Mammary epithelial cell (primary cell): ENCODE measurements at places on chromosomes 2 and 18. TPM values are rescaled to one million over a fixed set of nuclear protein-coding genes. Genes with fewer than 3 reads are reported as not detected.

HOXD13 gene
- total RNA-seq: not detected

IAH1 gene
- 26.3 TPM for total RNA-seq

GRCh38 chr2:63594660-63595059, 5.9 kb downstream of the MDH1 start:
- H3K4me1 ChIP-seq: peaks cover 15% of the 10 kb centered on the region
- no peak overlapping the region for H3K4me3 ChIP-seq
- no peak for DNase-seq

CNGA3 gene
- not detected for total RNA-seq

ALPG gene
- total RNA-seq: not detected in 2 replicates

GRCh38 chr2:181411105-181411849, 45.9 kb upstream of the ITGA4 start:
- no peak overlapping the region for H3K4me3 ChIP-seq
- no peak overlapping the region for H3K27ac ChIP-seq
- peaks cover 1% of the 10 kb centered on the region for H3K27me3 ChIP-seq
